ENCODE measurements at places on chromosomes 6 and 20. TPM values are rescaled to one million over a fixed set of nuclear protein-coding genes. Genes with fewer than 3 reads are reported as not detected.

DNA sequence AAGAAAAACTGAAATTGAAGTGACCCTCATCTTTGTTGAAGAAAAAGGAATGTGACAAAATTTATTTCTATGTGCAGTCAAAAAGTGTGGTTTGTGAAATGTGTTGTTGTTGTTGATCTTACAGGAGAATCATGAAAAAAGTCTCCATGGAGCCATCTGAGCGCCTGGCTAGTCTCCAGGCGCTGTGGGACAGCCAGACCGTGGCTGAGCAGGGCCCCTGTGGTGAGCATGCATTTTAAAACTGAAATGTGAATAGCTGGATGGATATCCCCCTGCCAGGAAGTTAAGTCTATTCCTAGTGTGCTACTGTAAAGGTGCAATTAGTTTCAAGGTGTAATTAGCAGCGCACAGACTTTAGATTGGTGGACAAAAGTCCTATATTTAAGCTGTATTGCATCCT, 170.6 kb downstream of the CARMIL1 start:
- DNase-seq, result no peak

- no peak for DNase-seq
These were observed 105.2 kb upstream of the BMP2 start for GRCh38 chr20:6662309-6662708.

- no peak for DNase-seq
These were observed 44.9 kb downstream of the GJA10 start for GRCh38 chr6:89939144-89939543.

- DNase-seq, result no peak
These were observed 129.3 kb upstream of the KCNK16 start for GRCh38 chr6:39451831-39452230.

GRCh38 chr20:23629017-23629541, 8.7 kb downstream of the CST3 start:
- no peak for DNase-seq

The TMEM63B gene
- 15.9 TPM for total RNA-seq
